Left cardiac atrium (tissue), 4 donors: ENCODE measurements at places on chromosomes 6 and 20. TPM values are rescaled to one million over a fixed set of nuclear protein-coding genes. Genes with fewer than 3 reads are reported as not detected.

The EDN1 gene
- total RNA-seq = 25.4 TPM

The GRIK2 gene
- total RNA-seq = 5.0 TPM

The HCRTR2 gene
- not detected for total RNA-seq

The RHAG gene
- total RNA-seq = 0.97 TPM

The TRIM31 gene
- not detected for total RNA-seq

The ABCC10 gene
- total RNA-seq = 12.5 TPM

The SLC22A23 gene
- total RNA-seq = 4.3 TPM

The OPRL1 gene
- 0.71 TPM for total RNA-seq

The TFAP2C gene
- 0.47 TPM for total RNA-seq

The ZC3H12D gene
- 1.6 TPM for total RNA-seq

The GABRR1 gene
- not detected for total RNA-seq

DNA sequence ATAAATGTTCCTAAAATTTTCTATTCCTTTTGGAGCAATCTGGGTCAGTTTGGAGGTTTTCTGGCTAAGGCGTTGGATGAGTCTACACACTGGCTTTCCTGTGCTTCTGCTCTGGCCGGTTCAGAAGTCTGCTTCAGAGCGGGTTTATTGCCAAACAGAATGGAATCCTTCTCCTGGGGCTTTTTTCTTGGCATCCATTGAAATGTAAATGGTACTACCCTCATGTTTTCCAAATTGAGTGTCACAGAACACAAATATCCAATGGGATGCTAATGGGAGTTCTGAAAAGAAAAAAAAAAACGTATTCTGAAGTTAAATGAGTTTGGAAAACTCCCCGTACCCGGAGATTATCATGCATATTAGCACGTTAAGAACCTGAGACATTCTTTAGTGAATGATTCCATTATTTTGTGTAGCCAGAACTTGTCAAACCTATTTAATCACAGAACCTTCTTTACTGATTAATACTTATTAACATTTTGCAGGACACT is 930.3 kb downstream of the QKI start:
- DNase-seq = peak; percentile 32

GRCh38 chr6:169803816-169804340 is 52.5 kb downstream of the ERMARD start:
- DNase-seq = no peak

DNA sequence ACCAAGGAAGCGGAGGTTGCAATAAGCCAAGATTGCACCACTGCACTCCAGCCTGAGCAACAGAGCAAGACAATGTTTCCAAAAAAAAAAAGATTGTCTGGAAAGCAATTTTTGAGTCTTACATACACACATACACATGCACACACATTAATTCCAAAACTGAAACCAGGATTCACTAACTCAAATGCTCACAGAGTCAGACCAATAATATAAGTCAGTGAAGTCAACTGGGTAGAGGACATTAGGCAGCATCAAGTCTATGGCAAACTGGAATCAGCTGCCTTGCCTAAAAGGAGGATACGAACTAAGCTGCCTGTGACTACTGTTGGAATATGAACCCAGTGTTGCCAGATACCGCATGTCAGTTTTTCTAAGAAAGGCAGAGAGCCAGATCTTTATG is 15.7 kb downstream of the REM1 start:
- DNase-seq = no peak

- no peak for DNase-seq
These were observed 488.2 kb downstream of the LMBRD1 start for GRCh38 chr6:69308584-69308983.

- no peak for DNase-seq
These were observed 40.1 kb upstream of the BHLHE23 start for GRCh38 chr20:63046841-63047240.

GRCh38 chr6:129130106-129130505 is 247.2 kb downstream of the LAMA2 start:
- DNase-seq = no peak

- DNase-seq = peak; percentile 62
These were observed 137.8 kb upstream of the SPACA1 start for GRCh38 chr6:87909849-87910248.

GRCh38 chr6:31559606-31559957 is 12.2 kb downstream of the NFKBIL1 start:
- no peak for DNase-seq

DNA sequence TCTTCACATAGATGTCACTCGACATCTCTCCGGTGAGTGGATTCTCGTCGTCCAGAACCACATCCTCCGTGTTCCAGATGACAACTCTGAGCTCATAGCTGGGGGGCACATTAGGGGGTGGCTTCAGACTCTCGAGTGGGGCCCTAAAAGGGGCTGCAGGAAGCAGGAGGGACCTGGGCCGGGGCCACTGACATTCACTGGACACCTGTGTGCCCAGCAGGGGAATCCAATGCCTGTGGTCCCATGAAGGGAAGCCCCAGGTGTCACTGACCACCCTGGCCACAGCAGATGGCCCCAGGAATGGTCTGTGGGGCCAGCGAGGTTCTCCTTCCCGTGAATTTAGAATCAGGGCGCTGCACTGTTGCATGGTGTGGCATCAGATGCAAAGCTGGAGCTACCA is 18.7 kb downstream of the ERGIC3 start:
- DNase-seq = no peak

DNA sequence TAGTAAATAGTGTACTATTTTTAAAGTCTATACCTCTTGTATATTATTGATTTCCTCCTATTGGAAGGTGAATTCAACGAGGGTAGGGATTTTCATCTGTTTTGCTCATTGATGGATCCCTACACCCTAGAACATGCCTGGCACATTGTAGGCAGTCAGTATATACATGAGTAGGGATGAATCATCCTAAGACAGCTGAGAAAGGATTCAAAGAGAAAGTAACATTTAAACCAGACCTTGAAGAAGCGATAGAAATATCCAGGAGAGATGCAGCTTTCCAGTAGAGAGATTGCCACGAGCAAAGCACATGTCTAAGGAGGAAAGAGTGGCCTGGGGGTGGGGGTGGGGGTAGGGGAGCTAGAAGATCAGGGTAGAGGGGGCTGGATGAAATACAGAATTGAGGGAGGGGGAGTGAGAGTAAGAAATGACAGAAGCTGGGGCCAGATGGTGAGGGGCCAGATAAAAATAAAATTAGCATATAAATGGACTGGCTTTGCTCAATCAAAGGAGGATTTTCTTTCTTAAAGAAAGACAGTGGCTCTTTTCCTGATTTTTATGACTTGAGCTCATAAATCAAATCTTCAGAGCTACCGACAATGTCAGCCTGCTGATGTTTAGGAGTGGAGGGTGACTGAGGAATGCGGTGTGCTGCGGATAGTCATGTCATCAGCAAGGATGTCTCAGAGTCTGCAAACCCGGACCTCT is 168.2 kb downstream of the SAMD5 start:
- no peak for DNase-seq

GRCh38 chr6:151698931-151699700 is 108.4 kb upstream of the ESR1 start:
- no peak for DNase-seq

DNA sequence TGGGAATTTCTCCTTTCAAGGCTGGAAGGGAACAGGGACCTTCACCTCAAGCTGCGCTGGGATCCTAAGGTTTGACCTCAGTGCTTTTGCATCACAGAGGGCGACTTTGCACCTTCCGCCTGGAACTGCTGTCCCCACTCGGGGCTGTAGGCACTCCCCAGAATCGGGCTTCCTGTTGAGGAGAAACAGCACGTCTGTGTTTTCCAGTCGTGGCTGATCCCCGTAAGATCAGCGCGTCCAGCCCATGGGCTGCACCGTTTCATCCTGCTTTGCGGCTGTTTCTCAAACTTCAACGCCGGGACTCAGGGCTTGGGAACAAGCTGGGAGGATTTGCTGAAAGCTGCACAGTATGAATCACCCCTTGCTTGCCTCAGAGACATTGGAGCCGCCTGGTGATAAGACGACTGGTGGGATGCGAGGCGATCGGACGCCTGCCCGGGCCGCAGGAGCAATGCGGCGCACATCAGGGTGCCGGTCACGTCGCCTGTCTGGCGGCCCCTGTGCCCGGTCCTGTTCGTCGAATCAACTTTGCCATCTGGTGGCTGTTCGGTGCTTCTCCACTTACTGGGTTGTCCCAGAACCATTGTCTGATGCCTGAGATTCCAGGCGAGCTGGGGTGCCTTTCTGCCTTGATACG is 53.6 kb upstream of the FRMD1 start:
- peak; percentile 72 for DNase-seq

DNA sequence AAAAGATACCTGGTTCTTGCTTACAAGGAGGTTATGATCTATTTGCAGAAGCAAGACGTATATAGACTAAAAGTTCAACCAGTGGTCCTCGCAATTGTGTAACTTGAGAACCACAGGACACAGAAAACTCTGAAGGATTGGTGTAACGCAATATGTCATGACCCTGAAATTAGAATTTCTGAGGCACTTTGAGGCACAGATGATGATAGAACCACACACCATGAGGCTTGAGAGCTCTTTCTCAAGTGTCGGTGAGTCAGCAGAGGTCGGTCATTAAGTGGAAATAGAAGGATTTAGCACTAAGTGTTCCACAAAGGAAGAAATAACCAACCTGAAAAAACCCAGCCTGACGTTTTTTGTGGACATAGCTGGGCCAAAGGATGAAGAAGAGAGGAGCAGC is 15.3 kb upstream of the CCN2 start:
- DNase-seq = no peak

GRCh38 chr6:133778414-133779130 is 110.3 kb upstream of the TCF21 start:
- DNase-seq = no peak

DNA sequence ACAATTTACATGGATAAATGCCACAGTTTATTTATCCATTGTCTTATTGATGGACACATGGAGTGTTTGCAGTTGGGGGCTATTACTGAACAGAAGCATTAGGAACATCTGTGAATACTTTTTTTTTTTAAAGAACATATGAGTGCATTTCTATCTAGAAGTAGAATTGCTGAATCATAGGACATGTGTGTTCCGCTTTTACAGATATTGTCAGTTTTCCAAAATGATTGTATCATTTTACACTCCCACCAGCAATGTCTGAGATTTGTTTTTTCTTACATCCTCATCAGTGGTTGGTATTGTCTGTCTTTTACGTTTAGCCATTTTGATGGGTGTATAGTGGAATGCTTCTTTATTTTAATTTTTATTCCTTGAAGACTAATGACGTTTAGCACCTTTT is 42.0 kb upstream of the ASIP start:
- no peak for DNase-seq

DNA sequence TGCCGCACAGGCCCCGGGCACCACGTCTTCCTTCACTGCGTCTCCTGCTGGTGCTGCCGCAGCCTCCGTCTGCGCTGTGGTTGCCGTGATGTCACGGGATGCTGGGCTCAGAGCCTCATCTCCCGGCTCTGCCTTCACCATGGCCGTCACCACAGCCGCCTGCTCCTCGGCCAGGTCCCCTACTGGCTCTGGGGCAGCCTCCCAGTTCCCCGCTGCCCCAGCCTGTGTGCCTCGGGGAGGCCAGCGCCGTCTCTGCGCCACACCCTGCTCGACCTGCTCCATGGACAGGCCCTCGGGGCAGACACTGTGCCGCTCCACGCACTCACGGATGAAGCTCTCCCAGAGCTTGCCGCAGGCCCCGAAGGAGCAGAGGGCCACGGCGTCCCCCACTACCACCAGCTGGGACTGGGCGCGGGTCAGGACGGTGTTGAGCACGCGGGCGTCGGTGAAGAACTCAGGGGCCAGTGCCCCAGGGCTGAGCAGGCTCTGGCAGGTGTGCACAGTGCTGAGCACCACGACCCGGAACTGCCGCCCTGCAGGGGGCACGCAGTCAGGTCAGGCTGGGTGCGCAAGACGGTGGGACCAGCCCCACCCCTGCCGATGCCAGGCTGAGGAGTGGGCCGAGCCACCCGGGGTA is 8.2 kb downstream of the HELZ2 start:
- no peak for DNase-seq

DNA sequence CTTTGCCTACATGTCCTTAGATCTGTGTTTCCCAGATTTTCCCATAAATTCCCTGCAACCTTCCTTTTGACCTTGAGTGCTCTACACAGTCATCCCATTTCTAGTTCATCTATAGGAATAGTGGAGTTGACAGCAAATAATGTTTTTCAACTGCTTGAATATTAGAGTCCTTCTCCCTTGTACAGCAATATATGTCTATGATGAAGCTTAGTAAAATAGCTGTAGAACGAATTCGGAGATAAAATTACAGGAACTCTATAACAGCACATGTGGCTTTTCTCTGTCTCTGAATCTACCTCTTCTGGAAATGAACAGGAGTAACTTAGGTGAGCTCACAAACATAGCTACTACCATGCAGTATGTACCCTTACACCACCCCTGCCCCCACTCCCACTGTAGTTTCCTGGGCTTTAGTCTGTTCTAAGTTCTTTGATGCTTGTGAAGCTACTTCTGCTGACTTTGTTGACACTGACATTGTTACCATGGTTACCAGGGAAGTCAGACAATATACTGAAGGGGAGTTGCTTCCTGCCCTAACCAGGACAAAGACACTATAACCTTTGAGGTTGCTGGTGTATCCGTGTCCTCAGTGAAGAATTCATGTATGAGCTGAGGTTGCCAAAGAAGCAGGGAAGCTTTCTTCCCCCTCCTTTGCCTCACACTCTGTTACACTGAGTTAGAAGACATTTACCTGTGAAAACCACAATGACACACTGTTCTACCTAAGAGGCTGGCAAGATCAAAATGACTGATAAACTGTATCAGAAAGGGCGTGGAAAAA is 35.8 kb upstream of the SHLD1 start:
- DNase-seq = no peak

GRCh38 chr6:17423026-17423425 is 29.6 kb downstream of the CAP2 start:
- no peak for DNase-seq

DNA sequence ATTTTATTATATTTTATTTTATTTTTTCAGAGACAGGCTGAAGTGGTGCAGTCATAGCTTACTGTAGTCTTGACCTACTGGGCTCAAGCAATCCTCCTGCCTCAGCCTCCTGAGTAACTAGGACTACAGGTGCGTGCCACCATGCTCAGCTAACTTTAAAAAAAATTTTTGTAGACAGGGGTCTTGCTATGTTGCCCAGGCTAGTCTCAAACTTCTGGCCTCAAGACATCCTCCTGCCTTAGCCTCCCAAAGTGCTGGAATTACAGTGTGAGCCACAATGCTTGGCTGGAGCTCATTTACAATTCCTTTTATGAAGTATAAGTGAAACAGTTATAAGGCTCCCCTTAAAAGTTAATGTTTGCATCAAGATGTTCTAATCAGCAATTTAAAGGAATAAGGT is 14.5 kb downstream of the FUCA2 start:
- DNase-seq = no peak
